ENCODE measurements at places on chromosomes 6 and 20. TPM values are rescaled to one million over a fixed set of nuclear protein-coding genes. Genes with fewer than 3 reads are reported as not detected.

GRCh38 chr6:100035873-100036653 is 42.0 kb upstream of the MCHR2 start:
- no peak for DNase-seq

Gene ZFP57
- not detected for total RNA-seq

- no peak for DNase-seq
Measured at GRCh38 chr6:48670546-48670945, 559.5 kb upstream of the PTCHD4 start.

Gene TRIM10
- total RNA-seq: not detected

- DNase-seq: peak; percentile 57
Measured at GRCh38 chr20:64044484-64045247, 4.8 kb downstream of the SOX18 start.

Gene TRERF1
- 16.1 TPM for total RNA-seq

DNA sequence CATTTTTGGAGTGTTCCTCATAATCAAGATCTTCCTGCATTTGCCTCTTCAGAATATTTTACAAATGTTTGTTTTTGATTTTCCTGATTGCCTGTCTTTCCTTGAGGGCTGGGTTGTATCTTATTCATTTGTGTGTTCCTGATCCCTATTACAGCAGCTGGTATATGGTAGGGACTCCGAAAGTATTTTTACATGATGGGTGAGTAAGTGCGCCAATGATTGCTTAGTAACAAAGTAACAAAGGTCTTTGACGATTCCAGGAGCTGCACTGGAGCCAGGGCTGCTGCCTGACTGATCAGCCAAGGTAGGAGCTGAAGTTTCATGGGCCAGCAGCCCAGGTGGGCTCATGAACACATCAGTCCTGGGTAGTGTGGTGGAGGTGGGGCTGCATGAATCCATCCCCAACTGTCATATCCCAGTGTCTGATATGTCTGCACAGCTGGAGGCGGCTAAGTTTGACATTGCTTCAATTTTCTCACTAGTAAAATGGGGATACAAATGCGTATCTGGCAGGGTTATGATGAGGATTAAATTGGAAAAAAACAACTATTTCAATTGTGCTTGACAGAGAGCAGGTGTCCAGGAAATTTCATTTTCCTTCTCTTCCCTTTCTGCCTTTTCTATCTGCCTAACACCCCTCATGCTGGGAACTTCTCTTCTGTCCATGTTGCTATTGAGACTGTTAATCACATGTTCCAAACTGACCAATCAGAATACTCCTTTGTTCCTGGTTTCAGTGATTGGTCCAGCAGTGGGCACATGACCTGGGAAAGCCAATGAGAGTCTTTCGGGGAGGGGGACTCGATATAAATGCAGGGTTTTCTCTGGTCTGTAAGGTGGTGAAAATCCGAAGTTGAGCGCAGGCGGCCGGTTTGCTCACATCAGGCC is 90.7 kb downstream of the CDH26 start:
- DNase-seq: no peak
